ENCODE measurements at places on chromosomes 5 and 9.

DNA sequence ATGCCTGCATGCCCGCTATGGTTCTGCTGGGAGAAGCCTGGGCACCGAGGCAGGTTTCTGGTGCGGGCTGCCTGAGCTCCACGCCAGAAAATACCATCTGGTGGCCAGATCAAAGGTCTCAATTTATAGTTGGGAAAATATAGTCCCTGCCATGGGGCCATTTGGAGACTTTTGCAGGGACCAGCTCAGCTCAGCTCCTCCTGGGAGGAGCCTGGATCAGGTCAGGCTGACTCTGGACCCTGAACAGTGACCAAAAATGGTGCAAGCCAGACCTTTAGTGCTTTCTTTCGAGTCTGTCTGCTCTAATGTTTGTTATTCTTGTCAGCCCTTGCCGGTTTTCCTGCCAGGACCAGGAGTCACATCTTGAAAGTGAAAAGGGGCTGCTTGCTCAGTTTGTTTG, 31.8 kb downstream of the HMCN2 start:
- no peak for DNase-seq

GRCh38 chr9:78097541-78097940, 65.9 kb upstream of the GNAQ start:
- no peak for DNase-seq

- DNase-seq, result no peak
Observed at GRCh38 chr5:151006704-151007334, 13.6 kb upstream of the GPX3 start.

GRCh38 chr9:108049026-108049607, 559.5 kb upstream of the KLF4 start:
- no peak for DNase-seq

- no peak for DNase-seq
Observed at GRCh38 chr5:57804007-57804444, 321.4 kb upstream of the ACTBL2 start.

All from NCI-H1105 (cell line).